ENCODE measurements at places on chromosomes 2 and 18.

- DNase-seq = no peak
These were observed 87.7 kb downstream of the DSEL start for GRCh38 chr18:67428805-67429204.

GRCh38 chr2:240565333-240566202, 2.7 kb upstream of the RNPEPL1 start:
- DNase-seq = peak; percentile 87

GRCh38 chr2:176464886-176465564, 195.8 kb downstream of the MTX2 start:
- no peak for DNase-seq

- DNase-seq = no peak
These were observed 49.7 kb upstream of the NFE2L2 start for GRCh38 chr2:177314194-177314593.

GRCh38 chr18:10242936-10243680, 211.3 kb upstream of the APCDD1 start:
- DNase-seq = no peak

DNA sequence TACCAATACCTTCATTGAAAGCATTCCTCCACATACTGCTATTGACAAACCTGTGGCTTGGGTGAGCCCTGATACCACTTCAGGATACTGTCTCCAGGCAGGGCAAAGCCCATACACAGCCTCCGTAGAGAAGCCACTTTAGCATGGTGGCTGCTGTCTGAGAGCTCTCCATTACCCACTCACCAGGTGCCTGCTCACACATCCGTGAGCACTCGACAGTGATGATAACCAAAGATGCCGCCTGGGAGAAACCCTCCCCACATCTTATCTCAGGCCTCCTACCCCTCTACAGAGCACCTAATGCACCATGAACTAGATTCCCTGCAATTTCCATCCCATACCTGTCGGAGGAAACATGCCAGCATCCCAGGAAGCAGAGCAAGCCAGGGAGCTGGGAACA, 57.6 kb upstream of the KLHL29 start:
- DNase-seq = no peak

- no peak for DNase-seq
These were observed 28.7 kb upstream of the CABLES1 start for GRCh38 chr18:23106575-23106974.

- no peak for DNase-seq
These were observed 1.1 kb upstream of the NEDD4L start for GRCh38 chr18:58042826-58043490.

DNA sequence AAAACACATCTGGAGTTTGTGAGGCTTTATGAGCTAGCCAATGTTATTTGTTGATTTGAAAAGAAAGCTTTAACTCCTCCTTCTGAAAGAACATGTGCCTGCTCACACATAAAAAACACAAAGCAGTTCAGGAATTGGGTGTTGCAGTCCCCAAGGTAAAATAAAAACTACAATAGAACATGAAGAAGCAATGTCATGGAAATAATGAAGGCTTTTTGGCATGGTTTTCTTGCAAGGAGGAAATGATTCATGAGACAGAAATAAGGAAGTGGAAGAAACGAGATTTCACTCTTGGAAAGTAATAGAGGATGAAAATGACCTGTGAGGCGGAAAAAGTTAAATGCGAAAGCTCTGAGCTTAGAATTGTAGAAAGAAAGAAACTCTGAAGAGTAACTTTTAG, 81.1 kb downstream of the TRIB2 start:
- DNase-seq = no peak

DNA sequence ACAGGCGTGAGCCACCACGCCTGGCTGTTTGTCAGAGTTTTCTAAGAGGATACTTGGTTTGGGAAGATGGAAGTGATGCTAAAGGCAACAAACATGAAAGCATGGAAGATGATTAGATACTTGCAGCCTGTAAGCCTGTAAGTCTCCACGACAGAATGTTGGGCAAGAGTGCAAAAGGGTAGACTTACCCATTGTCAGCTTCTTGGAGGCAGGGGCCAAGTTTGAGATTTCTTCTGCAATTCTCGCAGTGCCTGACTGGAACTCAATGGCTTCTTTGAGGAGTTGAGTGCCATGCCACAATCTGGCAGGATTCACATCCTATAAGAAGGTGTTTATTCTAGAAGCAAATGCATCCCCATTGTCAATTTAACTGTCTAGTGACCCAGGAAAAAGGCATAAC, 70.1 kb upstream of the EFEMP1 start:
- DNase-seq = no peak

DNA sequence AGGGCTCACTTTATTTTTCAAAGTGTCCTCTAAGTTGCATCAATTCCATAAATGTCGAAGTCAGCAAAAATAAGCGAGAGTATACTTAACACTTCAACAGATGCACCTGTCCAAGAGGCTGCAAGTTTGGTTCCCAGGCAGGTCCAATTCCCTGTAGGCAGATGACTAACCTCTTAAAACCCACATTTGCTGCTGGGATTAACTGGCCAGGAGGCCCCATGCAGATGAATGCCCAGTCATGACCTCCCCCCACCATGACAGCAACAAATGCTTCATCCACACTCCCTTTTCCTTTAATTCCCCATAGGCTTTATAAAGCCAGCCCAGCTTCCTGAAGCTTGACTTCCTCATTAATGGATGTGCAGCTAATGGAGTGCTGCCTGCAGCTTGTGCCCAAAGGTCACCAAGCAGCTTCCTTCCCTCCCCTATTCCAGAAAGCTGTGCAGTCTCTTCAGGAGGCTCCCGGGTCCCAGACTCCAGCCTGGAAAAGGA, 35.7 kb downstream of the REEP1 start:
- DNase-seq = no peak

GRCh38 chr2:76330865-76331264, 620.1 kb upstream of the GCFC2 start:
- no peak for DNase-seq

- DNase-seq = no peak
These were observed 307.4 kb upstream of the VWC2L start for GRCh38 chr2:214103276-214104001.

GRCh38 chr2:221610675-221611074, 38.6 kb upstream of the EPHA4 start:
- DNase-seq = no peak

DNA sequence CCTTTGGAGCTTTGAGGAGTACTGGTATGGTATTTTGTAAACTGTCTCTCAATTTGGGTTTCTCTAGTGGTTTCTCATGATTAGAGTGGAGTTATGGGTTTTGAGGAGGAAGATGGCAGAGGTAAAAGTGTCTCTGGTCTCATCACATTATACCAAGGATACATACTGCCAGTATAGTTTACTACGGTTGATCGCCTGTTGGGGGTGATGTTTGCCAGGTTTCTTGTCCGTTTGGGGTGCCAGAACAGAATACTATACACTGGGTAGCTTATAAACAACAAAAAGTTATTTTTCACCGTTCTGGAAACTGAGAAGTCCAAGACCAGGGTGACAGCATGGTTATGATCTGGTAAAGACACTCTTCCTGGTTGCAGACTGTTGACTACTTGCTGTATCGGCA, 293.7 kb downstream of the NYAP2 start:
- DNase-seq = no peak

DNA sequence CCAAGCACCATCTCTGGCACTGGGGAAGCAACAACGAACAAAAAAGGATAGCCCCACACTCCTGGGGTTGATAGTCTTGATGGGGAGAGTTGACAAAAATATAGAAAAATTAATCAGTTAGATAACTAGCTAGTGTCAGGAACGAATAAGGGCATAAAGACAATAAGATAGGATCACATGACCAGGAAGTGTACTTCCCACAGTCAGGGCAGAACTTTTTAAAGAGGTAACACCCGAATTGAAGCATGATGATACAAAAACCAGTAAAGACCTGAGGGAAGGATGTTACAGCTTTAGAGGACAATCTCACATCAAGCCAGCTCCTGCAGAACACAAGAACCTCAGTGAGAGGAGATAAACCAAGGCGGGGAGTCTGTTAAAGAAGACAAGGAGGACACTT, 295.4 kb upstream of the CRIM1 start:
- DNase-seq = no peak

GRCh38 chr2:68935471-68935870, 17.2 kb downstream of the GKN2 start:
- DNase-seq = no peak

GRCh38 chr2:224598678-224599077, 13.5 kb upstream of the CUL3 start:
- DNase-seq = no peak

GRCh38 chr2:238784671-238785527, 63.0 kb upstream of the TWIST2 start:
- peak; percentile 73 for DNase-seq

- DNase-seq = no peak
These were observed 189.1 kb downstream of the TCF4 start for GRCh38 chr18:55398858-55399257.

DNA sequence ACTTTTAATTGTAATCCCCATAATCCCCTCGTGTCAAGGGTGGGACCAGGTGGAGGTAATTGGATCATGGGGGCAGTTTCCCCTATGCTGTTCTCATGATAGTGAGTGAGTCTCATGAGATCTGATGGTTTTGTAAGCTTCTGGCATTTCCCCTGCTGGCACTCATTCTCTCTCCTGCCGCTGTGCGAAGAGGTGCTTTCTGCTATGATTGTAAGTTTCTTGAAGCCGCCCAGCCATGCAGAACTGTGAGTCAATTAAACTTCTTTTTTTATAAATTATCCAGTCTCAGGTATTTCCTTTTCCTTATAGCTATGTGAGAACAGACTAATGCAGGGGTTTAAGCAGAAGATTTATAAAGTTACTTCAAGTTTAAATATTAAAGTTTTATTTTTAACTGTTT, 655.2 kb downstream of the EPHA4 start:
- no peak for DNase-seq

GRCh38 chr2:113709022-113709421, 47.4 kb downstream of the SLC35F5 start:
- DNase-seq = no peak

DNA sequence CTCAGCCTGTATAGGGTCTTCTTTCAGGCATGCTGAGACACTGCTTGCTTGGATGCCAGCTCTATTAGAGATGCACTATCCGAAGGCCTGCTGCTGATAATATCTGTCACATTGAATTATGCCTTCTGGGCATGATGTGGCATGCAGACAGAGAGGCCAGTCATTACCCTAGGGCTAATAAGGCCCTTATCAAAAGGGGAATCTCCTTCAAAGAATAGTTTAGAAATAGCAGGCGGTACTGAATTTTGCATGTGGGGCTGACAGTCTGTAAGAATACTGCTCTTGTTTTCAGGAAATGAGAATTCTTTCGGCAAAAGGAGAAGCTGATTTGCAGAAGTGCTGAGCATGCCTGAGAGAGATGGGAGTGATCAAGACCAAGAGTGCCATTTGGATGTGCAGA, 13.1 kb upstream of the LHCGR start:
- no peak for DNase-seq

GRCh38 chr2:149467436-149467835, 120.1 kb downstream of the MMADHC start:
- DNase-seq = no peak

DNA sequence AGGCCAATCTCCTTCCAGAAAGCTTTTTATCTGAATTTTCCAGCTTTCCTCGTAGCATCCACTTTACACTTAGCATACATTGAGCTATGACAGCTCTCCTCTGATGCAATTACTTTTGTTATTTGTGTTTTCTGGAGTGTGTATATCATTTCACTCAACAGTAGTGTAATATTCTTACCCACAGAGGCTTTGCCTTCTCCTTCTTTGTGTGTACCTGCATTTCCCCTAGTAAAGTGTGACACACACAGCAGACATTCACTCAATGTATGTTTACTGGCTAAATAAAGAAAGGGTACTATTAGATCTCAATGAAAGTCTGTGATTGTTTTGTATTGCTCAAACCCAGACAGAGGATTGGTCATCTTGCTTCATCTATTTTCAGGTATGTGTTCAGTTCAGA, 193.7 kb upstream of the MEX3C start:
- no peak for DNase-seq

- DNase-seq = no peak
These were observed 55.8 kb downstream of the NFATC1 start for GRCh38 chr18:79451237-79452125.

DNA sequence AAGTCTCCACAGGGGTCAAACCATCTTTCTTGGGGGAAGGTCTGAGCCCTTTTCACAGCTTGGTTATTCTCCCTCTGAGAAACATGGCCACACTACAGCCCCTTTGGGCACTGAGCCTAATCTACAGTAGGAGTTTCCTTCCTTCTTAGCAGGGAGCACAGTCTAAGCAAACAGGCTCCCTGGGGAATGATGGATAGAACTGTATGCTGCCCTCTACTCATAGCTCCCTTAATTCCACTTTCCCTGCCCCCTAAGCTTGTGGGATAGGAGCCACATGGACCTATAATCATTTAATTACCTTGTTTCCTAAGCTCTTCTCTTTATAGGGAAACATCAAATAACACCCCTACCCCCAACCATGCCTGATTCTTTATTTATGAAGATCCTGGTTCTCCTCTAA, 442.1 kb upstream of the MEX3C start:
- DNase-seq = no peak

DNA sequence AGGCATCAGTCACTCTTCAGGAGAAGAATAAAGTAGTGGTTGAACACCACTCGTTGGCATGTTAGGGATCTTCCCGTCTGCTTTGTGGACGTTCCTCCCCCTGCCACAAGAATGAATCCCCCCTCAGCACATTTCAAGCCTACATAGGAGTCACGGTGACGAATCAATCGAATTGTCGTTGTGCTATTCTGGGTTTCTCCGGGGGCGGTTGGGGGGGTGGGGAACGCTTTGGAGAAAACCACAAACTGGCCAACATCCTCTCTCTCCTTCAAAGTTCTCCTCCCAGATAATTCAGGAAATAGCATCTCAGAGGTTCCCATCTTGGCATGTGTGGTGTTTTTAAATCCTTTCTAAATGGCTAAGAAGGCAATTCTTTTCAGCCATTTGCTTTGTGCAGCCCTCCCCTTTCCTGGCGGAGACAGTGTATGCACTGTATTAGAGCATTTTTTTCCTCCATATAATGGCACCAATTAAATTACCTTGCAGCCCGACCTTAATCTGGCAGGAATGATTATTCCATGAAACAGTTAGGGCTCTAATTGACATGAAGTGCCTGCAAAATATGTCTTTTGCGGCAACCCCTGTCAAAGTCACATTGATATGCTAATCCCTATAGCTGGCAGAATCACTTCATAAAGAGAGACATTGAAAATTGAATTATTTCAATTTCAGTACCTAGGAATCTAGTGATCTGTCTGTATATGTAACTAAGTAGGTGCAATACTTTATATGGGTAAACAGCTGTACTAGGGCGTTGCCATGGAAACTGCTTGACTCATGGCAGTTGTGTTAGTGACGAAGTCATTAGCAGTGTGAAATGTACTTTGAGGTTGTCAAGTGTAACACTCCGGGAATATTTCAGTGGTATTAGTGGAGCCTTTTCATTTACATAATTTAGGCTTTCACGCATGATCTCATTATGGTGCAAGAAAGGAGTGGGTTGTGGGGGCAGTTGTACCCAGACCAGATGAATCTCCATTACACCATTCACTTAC, 323.4 kb upstream of the SLC14A2 start:
- no peak for DNase-seq

GRCh38 chr18:65279668-65280305, 471.0 kb upstream of the CDH7 start:
- no peak for DNase-seq

Data from right lobe of liver (tissue), 6 donors.